ENCODE measurements at places on chromosomes 6 and 20.

- DNase-seq = no peak
Observed at GRCh38 chr6:23418095-23418494, 707.9 kb upstream of the NRSN1 start.

GRCh38 chr6:1700278-1700967 lies 90.7 kb downstream of the FOXC1 start:
- peak; percentile 21 for DNase-seq

GRCh38 chr20:58149437-58150091 lies 78.9 kb downstream of the ANKRD60 start:
- no peak for DNase-seq

DNA sequence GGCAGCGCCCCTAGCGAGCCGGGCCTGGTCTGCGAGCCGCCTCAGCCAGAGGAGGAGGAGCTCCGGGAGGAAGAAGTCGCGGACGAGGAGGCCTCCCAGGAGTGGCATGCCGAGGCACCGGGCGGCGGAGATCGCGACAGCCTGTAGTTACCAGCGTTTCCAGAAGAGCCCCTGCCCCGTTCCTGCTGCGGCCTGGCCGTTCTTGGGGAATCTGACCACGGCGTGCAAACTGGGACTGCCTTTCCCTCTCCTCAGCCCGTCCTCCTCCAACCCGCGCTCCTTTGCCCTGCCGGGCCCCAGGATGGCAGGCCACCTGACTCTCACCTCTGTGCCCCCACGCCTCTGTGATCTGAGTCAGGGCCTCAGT lies 802 bp downstream of the HDGFL1 start:
- no peak for DNase-seq

- no peak for DNase-seq
Observed at GRCh38 chr6:118324116-118324515, 224.0 kb upstream of the PLN start.

DNA sequence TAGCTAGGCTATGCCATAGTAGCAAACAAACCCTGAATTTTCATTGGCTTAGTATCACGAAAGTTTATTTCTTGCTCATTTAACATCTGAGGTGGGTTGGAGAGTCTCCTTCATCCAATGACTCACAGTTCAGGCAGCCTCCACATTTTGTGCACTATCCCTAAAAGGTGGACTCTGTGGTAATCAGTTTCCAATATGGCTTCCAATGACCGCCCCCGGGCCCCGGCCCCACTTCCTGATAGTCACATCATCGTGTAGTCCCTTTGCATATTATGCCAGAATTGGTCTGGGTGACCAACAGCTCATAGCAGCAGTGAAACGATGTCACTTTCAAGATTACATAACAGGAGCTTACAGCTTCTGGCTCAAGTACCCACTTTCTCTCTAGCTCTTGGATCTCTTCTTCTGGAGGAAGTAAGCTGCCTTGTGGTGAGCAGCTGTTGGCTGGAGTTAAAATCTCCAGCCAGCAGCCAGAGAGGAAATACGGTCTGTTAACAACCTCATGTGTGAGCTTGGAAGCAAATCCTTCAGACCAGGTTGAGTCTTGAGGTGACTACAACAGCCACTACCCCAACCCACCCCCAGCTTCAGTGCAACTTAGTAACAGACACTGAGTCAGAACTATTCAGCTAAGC lies 7.8 kb downstream of the HCRTR2 start:
- DNase-seq = peak; percentile 14

GRCh38 chr20:31523361-31524283 lies 9.4 kb downstream of the HM13 start:
- peak; percentile 63 for DNase-seq

- peak; percentile 99 for DNase-seq
Observed at GRCh38 chr6:169558774-169559441, 142.9 kb downstream of the WDR27 start.

- no peak for DNase-seq
Observed at GRCh38 chr6:83960664-83961063, 72.9 kb upstream of the MRAP2 start.

- no peak for DNase-seq
Observed at GRCh38 chr6:40390144-40390800, 196.9 kb downstream of the LRFN2 start.

DNA sequence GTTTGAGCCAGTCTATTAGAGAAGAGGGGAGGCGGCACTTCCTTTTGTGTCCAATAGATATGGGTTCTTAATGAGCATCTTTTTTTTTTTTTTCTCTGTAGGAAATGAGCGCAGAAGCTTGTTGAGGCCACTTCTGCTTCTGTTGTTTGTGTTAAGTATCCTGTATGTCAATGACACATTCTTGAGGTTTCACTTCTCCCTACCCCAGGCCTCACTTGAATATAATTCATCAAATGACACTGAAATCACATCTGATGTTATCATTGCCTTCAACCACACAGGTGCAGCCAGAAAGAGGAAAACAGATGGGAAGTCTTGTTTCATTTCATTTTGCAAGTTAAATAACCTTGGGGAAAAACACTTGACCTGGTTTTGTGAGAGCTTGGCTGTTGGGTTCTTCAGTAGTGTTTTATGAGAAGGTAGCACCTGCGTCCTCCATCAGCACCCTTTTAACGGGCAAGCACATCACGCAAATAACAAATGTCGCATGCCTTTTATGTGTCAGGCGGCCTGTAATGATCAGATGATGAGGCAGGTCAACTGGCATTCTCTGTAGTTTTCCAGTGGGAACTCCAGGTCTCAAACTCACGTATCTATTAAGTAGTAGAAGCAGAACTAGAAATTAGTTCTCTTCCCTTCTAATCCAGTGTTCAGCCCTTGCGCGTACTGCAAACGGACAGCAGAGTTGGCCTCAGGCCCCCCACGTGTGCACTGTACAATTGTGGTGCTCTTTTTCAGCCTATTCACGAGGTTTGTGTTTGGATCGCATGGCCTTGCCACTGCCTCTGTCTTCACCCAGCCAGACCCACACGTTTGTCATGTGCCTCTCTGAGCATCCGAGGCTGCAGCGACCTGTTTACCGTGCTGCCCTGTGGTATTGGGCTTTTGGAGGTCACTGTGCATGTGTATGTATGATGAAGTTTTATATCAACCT lies 23.5 kb downstream of the PLEKHG1 start:
- DNase-seq = no peak

DNA sequence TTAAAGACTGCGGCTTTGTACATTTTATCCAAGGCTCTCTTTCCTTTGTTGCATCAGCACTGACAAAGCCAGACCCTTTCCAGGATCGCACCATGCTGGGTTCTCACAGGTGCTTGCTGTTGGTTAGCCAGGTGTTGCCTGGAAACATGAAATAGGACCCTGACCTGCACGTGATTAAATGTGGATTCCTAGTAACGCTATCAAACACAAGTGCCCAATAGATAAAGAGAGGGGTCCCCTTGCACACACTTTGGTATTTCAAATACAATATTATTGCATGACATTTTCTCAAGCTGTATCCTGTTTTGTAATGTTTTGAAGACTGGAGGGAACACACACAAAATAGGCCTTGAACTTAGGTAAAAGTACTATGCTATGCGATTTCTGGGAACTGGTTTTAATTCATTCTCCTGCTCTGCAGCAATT lies 73.3 kb downstream of the AKAP12 start:
- peak; percentile 34 for DNase-seq

DNA sequence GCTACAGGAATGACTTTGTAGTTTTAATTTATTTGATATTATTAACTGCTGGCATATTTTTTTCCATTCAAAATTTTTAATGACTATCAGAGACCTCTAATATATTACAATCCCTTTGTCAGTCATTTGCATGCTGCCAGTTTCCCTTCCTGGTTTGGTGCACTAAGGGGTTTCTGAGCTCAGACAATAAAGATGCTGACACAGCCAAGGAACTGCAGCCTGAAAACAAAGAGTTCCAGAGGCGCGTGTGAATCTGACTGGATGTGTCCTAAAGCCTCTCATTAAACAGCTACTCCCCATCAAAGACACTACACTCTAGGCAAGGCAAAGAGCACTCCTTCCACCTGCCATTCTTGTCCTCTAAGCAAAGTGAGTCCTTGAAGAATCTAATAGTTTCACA lies 116.8 kb upstream of the DST start:
- DNase-seq = no peak

GRCh38 chr20:1809131-1809572 lies 86.1 kb upstream of the SIRPA start:
- DNase-seq = peak; percentile 97

- DNase-seq = peak; percentile 79
Observed at GRCh38 chr6:82875573-82876185, 190.0 kb downstream of the UBE3D start.

- DNase-seq = peak; percentile 15
Observed at GRCh38 chr20:49045440-49046086, 549 bp upstream of the CSE1L start.

GRCh38 chr6:38749473-38749872 lies 34.4 kb downstream of the DNAH8 start:
- no peak for DNase-seq

DNA sequence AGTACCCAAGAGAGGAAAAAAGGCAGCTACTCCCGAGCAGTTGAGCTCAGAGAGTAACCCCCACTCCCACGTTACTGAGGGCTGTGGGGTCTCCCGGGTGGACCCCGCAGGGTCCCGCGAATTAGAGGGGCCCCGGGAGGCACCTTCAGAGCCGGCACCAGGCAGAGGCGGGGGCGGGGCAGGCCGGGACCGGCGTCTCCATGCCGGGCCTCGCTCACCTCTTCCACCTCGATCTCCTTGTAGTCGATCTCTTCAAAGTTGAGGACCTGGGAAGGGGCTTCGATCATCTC lies 381 bp downstream of the MAP3K7 start:
- DNase-seq = no peak

DNA sequence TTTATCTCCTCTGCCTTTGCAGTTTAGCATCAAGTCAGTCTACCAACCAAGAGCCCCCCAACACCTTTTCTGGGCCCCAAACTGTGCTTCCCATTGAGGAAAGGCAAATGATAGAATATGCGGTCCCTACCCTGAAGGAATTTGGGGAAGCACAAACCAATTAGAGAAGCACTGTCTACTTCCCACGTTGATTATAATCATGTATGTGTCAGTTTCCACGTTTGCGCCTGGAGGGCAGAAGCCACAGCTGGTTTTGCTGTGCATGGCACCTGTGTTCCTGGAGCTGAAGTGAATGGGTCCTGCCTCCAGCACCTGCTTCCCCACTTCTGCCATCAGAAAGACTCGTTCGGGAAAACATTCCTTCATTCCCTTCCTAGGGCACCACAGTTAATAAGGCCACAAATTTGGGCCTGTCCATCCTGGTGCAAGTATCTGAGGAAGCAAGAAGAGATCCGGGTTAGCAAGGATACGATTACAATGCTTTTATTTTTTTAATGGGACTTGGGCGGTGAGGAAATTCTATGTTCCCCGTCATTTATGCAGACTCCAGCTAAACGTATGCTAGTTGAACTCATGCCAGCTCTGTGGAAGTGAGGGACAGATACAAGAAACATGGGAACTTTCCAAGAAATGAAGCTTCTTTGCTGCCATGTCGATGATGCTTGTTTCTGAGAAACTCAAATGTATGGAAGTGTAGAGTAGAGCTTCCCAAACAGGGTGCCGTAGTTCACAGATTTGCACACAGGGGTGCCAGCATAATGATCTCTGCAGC lies 333.5 kb downstream of the NRN1 start:
- no peak for DNase-seq

DNA sequence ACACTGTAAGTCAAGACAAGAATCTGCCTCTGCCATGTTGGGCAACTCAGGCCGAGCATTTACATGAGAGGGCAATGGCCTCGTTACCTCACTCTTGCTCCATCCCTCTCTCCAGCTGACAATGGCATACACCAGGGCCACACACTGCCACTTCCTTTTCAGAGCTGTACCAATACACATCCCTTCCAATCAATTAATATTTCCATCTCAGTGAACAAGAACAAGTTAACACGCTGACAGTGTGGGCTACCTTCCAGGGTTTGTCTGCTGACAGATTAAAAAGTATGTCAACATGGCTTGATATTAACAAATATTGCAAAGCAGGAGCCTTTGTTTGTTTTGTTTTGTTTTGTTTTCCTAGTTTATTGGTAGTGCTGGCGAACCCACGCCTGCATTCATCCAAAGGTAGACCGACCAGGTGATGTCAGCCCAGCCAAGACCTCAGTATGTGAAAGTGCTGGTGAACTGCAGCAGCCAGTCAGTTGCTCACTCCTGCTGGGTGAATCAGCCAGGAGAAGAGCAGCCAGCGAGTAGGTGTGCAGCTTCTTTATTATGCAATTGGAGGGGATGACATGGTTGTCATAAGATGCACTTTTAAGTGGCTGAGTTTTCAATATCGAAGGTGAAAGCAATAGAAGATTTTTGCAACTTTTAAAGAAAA lies 487.3 kb upstream of the JARID2 start:
- DNase-seq = no peak

DNA sequence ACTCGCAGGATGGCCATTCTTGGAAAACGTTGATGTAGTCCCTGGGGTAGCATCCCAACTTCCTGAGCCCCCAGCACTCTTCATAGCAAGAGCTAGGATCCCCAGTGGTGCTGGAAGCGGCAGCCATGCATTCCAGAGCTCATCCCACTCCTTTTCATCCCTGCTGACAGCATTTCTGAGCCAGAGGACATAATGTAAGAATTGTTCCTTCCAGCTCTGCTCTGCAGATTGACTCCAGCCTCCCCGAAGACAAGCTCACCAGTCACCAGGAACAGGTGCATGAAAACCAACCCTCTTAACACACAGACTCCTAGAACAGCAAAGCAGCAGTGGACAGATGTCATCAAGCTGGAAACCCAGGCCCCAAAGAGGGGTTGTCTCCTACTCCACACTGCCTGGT lies 3.8 kb downstream of the SLC13A3 start:
- no peak for DNase-seq

DNA sequence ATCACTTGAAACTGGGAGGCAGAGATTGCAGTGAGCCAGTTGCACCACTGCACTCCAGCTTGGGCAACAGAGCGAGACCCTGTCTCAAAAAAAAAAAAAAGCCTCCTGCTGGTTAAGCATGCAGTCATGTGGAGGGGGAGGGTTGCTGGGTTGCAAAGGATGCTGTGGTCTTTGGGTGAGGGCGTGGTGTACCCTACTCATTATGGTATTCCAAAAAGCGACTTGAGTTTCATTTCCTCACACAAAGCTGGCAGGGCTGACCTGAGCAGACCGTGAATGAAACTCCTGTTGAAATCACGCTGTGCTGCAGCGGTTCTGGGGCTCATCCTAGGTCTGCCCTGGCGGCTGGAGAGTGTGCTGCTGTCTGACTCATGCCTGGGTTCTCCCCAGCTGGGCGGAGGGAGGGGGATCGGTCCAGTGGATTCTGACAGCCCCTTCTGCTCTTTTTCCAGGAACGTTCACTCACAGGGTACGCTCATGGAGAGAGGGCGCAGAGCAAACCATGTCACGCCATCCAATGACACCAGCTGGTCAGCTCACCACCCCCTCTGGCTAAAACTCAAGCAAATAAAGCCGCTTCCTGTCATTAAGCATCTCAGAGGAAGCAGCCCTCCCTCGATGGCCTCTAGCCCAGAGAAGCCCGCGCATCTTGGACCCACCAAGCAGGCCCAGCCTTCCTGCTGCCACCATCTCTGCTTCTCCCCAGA lies 166.2 kb downstream of the SCML4 start:
- peak; percentile 65 for DNase-seq

GRCh38 chr6:14959324-14959885 lies 286.5 kb upstream of the JARID2 start:
- no peak for DNase-seq

- no peak for DNase-seq
Observed at GRCh38 chr20:7989379-7989778, 30.2 kb downstream of the TMX4 start.

GRCh38 chr6:48144021-48144420 lies 33.0 kb upstream of the PTCHD4 start:
- DNase-seq = no peak

Measured in fibroblast of upper back skin (primary cell).